ENCODE measurements at places on chromosomes 1 and 21.

DNA sequence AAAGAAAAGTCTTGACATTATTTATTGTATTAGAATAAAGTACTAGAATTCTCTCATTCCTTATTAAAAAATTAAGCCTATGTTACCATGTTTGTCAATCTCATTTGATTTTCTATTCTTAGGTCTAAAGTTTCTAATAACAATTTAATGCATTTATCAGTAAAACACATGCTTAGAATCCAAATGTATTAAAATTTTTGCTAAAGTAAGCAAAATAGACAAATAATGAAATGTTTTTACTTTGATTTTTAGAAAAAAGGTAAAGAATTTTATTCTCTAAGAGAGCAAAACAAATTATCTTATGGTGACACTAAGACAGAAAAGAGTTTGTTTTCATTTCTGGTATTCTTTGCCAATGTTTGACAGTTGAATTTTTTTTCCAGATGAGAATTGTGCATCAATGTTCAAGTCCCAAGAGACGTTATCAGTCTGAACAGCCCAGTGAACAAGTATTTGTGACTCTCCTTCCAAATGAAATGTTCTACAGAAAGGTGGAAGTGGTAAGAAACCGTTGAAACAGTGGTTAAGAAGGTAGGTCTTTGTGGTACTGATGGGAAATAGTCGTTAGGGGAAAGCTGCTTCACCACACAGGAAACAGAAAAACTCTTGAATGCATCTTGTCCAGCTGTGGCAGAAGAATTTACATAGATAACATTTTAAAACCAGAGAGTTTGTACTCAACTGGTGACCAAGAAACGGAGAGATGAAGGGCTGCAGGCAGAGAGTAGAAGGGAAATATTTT is 402.5 kb downstream of the PTPRC start:
- no peak for DNase-seq

- peak; percentile 39 for DNase-seq
Measured at GRCh38 chr1:21165076-21165475, 11.6 kb downstream of the EIF4G3 start.

- DNase-seq, result no peak
Measured at GRCh38 chr1:236841341-236841740, 46.2 kb downstream of the MTR start.

GRCh38 chr21:34844013-34844923 is 175.5 kb downstream of the CLIC6 start:
- peak; percentile 68 for DNase-seq

GRCh38 chr1:91744953-91745639 is 140.9 kb downstream of the TGFBR3 start:
- DNase-seq, result peak; percentile 81

DNA sequence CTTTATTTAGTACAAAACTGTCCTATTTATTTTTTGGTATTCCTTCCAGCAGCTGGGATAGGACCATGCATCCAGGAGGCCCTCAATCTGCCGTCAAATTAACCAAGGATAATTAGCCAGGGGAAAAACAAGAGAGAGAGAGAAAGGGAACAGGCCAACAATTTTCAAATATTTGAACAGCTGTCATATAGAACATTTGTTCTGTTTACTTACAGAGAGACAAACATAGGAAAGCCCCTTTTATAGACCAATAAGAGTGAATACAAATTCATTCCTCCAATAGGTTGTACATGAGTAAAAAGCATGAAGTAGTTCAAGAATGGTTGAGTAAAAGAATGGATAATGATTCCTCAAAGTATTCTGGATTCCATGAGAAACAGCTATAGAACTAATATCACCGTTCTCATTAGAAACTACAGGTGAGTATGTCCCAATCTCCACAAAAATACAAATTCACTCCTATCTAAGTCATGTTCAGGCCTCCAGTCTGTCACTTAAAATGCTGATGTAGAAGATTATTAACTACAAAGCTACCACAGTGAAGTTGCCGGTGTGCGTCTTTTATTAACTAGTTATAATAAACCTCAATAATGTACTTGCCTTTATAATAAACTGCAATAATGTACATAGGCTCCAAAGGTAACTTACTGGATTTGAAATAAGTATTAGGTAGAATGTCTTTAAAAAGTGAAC is 64.8 kb upstream of the GNG4 start:
- no peak for DNase-seq

- DNase-seq, result no peak
Measured at GRCh38 chr1:84920159-84920558, 27.2 kb upstream of the LPAR3 start.

DNA sequence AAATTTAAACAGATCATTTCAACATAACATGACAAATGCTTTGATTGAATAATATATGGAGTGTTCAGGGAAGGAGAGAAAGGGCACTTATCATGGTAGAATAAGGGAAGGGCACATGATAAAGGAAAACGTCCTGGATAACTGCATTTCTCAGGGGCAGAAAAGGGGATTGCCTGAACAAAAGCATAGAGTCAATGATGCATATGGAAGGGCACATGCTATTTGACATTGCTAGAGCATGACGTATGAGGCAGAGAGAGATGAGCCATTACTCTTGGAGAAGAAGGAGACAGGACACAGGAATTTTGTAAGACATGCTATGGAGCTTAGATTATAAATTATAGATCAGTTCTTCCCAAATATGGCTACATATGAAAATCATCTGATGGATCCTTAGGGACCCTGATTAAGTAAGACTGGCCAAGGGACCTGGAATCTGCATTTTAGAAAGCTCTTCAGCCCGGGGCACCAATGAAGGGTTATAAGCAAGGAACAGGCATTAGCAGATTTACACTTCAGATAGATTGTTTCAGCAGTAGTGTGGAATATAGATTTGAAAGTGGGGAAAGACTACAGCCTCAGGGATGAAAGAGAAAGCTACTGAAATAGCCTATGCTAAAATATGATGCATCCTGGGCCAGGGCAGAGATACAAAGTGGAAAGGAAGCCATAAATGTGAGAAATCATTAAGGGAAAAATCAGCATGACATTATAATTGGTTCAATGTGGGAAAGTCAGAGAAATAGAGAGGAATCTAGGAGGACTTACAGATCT is 21.3 kb downstream of the FMO2 start:
- no peak for DNase-seq

GRCh38 chr1:167776151-167776550 is 54.4 kb downstream of the MPZL1 start:
- DNase-seq, result no peak

- DNase-seq, result no peak
Measured at GRCh38 chr1:204867666-204868339, 2.9 kb upstream of the NFASC start.

DNA sequence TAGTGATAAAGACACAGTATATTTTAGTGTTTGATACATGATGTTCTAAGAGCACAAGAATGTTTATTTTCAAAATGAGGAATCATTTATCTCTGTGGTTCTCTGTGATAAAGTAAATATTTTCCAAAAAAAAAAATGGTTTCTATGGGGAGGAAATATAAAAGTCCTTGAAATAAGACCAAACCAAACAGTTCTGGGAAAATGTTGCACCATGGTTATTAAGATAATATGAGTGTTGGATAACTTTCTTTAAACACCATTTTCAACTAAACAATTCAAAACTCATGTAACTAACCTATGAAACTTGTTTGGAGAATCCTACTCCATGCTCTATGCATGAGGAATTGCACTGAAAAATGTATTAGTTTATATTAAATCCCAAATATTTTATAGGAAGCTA is 184.6 kb downstream of the KCNT2 start:
- DNase-seq, result no peak

DNA sequence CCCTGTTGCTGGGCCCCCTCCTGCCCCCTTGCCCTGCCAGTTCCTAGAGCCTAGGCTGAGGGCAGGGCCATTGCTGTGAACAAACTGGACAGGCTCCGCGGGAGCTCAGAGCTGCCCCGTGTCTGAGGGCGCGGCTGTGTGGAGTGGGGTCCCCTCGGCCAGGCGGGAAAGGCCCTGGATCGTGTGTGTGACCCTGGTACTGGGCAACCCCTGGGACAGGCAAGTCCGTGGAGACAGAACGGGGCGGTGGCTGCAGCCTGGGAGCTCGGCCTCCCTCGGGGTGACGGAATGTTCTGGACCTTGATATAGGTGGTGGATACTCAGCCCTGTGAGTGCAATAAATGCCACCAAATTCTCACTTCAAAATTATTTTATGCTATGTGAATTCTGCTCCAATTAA is 27.7 kb upstream of the C1orf159 start:
- no peak for DNase-seq

- DNase-seq, result no peak
Measured at GRCh38 chr1:58664881-58665280, 35.0 kb downstream of the MYSM1 start.

DNA sequence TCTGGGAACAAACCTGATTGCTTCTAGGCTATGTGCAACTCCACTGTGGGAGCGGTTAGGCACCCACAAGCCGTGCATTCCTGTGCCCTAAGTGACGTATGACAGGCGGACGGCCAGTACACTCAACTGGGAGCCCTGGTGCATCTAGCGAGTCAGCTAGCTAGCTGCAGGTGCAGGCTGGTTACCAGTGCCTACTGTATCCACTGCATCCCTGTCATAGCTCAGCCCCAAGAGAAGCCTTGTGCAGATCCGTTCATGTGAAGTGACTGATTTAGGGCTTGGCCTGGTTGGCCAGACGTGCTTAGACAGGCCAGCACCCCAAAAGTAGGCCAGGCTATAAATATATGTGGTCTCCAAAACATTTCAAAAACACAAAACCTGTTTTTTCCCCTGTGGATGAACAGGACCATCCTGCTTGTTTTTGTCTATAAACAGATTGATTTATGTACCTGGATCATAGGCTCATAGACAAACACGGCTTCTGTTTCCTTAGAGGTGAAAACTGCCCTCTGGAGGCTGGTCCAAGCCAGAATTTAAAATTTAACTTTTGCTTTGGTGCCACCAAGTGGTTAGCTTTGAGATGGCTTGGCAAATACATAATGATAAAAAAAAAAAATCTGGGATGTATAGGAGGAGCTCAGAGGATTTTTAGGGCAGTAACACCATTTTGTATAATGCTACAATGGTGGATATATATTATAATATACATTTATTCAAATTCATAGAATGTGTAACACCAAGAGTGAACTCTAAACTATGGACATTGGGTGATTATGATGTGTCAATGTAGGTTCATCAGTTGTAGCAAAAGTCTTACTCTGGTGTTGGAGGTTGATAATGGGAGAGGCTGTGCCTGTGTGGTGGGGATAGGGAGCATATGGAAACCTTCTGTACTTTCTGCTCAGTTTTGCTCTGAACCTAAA is 68.5 kb downstream of the GIPC2 start:
- peak; percentile 88 for DNase-seq

- DNase-seq, result no peak
Measured at GRCh38 chr1:216832192-216832591, 109.0 kb upstream of the ESRRG start.

DNA sequence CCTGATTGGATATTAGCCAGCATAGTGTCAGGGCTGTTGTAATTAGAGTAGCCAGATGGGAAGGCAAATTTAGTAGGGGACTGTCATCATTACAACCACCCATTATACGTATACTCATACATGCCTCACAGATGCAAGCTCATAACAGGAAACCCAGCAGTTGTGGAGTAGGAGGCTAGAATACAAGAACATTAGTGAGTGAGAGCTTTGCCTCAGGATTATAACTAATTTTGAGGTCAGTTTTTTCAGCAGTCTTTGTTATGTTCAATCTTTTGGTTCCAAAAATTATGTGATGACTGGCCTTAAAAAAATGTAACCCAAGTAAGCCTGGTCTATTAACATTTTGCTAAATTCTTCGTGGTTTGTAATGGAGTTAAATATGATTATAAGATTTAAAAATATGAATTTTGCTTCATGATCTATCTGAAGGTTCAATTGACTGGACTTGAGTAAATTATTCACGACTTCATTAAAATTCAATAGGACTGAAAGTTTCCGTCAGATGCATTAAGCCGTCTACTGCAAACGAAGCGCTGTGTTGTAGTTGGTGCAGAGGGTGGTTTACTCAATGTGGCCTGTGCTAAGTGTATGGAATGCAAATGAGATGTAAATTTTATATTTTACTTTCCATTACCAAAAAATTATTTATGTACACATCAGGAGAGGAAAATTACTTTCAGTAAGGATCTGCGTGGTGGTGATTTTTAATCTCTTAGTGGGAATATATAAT is 48.8 kb downstream of the KCNK1 start:
- peak; percentile 21 for DNase-seq

DNA sequence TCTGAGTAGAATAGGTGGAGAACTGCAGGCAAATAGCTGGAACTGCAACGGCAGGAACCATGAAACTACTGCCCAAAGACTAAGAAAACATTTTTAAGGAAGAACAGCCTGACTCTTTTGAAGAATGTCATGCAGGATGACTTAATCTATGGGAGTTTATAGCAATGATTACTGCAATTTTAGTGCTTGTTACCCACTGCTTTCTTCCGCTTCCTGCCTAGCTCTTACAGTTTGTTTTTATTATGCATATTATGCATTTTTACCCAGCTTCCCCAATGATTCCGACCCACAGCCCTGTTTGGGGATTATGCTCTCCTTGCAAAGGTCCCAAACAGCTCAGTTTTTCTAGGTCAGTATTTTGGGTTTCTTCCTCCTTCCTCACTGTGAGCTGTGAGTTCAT is 71.2 kb downstream of the PCNX2 start:
- DNase-seq, result no peak

DNA sequence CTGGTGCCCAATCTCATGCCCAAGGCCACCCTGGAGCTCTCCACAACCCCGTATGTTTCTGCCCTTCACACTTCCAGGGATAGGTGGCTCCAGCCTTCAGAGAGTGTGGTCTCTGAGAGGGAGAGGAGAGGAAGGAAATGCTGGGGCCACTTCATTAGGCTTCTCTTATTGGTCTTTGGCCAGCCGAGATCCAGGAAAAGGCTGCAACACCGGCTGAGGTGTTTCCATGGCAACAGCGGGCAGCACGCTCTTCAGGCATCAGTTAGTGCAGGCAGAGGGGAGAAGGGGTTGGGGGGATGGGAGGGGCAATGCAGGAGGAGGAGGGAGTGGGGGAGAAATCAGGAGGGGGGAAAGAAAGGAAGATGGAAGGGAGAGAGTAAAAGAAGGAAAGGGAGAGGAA is 275.1 kb upstream of the GJB5 start:
- no peak for DNase-seq

GRCh38 chr1:58944439-58944838 is 160.6 kb upstream of the JUN start:
- no peak for DNase-seq

DNA sequence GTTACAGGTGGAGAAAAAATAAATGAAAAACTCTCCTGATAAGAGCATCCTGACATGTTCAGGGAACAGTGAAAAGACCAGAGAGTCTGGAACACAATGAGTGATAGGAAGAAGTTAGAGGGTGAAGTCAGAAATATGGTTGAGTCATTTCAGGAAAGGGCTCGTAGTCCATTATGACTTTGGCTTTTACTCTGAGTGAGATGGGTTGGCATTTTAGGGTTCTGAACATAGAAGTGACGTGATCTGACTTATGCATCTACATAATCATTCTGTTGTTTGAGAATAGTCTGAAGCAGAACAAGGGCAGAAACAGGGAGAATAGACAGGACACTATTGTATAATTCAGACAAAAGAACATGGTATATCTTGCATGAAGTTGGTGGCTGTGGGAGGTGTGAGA is 5.8 kb downstream of the HMCN1 start:
- peak; percentile 20 for DNase-seq
